ENCODE measurements at places on chromosomes 2 and 18.

DNA sequence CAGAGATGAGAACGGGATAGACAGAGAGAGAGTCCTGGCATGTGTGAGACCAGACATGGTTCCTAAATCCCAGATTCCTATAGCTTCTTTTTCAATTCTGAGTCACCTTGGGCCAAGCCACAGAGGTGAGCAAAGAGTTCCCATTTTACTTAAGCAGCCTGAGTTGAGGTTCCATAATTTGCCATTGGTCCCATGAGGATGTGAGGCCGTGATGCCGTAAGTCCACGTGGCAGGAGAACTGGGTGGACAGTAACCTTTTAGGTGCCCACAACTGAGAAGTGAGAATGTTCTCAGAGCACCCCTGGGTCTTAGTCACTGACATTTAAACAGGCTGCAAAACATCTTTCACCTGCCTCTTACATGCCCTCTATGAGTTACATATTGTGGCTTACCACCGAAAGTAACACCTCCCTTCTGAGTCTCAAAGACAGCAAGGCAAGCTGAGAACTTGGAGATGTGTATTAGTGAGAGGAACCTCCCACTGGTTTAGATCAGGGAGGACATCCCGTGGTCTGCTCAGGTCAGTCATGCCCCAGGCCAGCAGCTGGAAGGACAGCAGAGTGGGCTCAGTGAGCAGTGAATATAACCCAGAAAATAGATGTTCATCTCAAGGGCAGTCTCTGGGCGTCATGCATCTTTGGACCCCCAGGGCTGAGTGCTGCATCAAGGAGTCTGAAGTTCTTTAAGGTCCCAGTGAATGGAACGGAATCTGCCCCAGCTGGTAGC lies 127.9 kb upstream of the LGALSL start:
- peak; percentile 68 for DNase-seq

DNA sequence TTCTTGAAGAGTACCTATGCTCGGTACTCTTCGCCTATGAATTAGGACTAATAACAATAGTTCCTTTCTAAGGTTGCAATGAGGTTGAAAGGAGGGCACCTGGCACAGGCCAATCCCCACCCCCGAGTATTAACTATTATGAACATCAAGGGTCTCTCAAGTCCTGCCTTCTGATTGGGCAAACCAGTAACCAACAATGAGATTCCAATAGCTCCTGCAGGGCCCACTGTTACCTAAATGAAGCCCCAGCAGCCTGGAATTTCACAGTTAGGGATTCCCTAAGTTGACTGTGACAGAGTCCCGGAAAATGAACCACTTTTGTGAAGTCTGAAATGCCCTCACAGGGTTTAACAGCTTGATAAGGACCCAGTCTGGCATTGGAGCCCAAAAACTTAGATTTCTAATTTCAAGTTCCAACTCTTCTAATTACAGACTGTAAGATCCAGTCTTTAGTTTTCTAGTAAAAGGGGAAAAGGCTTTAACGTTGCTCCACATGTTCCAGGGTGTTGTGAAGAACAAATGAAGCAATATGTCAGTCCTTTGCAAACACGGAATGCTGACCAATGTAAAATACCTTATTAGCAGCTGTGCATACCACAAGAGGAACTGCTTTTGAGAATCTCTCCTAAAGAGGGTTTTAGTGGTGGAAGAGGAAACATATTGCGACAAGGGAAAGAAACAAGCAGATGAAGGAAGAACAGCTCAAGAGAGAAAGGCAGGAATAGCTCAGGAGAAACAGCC lies 277.7 kb upstream of the MAP2 start:
- DNase-seq = no peak

DNA sequence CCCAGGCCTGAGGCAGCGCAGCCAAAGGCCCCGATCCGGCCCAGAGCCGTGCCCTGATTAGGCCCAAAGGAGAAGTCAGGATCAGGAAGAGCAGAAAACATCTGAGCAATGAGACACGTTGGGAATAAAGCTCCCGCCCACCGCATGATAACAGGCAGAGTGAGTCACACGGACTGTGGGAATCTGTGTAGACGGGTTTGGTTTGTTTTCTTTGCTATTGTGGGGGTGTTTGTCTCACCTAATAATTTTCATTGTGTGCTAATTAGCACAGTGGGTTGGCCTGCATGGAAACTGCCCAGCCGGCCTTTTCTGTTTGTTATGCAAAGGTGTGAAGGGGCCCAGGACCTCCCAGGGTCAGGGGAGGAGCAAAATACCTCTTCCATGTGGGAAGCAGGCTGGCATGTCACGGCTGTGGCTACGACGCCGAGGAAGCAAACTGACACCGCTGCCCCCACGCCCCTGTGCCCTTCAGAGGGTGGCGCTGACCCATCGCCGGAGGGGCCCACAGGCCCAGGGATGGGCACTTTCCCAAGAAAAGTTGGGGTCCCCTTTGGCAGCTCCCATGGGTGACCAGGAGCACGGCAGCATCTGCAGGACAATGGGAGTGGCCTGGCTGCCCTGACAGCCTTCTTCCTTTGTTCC lies 68.4 kb upstream of the CTDP1 start:
- no peak for DNase-seq

DNA sequence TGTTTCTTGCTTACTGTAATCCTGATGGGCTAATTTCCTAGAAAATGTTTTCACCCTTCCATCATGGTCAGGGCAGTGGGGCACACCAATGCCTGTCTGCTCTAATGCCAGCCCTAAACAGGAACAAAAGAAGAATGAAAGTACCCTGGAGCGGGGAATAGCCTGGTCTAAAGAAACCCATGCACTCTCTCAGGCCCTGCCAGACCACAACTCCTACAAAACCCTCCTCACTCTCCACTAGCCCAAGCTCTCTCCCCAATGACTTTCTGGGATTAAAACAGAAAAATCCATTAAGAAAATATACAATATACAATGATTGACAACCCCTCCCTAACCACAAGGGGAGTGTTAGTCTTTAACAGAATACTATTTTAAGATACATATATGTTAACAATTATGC lies 67.6 kb downstream of the AAK1 start:
- DNase-seq = no peak

DNA sequence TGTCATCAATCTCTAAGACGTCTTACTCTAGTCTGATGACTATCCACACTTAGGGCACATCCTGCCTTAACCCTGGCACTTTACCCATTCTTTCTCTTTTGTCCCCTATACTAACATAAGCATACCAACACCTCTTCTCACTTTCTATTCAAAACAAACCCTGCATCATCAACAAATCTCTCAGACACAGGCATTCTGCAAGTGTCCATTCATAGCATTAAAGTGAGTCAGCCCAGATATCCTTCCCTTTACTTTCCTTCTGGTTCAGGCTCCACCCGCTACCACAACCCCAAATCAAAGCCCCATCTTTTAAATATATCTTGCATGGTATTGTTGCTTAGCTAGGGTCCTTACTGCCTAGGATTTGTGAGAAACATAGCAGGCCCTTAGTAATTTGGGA lies 3.8 kb downstream of the GRB14 start:
- no peak for DNase-seq

All from CD4-positive, alpha-beta memory T cell (primary cell).